GM13976 (cell line): ENCODE measurements at places on chromosomes 6 and 20.

- DNase-seq, result peak; percentile 10
Measured at GRCh38 chr20:8454137-8454712, 322.2 kb downstream of the PLCB1 start.

DNA sequence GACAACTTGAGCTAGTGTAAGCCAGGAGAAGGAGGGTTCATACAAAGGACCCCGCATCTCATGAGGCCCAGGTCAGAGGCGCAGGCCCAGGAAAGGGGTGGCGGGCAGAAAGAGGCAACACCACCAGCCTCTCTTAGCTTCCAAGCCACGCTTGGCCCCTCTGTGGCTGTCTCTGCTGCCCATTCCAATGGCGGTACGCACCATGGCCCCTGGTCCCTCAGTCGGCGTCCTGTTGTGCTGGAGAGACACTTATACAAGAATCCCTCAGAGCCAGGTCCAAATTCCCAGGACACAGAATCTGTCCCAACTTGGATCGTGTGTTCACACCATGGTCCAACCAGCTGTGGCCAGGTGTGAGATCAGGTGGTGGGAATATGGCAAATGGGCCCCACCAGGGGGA lies 127.0 kb upstream of the CDH4 start:
- DNase-seq, result no peak

- no peak for DNase-seq
Measured at GRCh38 chr20:11754451-11754850, 163.2 kb upstream of the BTBD3 start.

GRCh38 chr20:13261460-13262301 lies 40.6 kb downstream of the ISM1 start:
- DNase-seq, result peak; percentile 45

GRCh38 chr20:55500130-55500529 lies 505.2 kb downstream of the CBLN4 start:
- DNase-seq, result no peak
